ENCODE measurements at places on chromosomes 12 and 14.
A peak's percentile ranks its signal among the peaks of the same experiment; 100 is the strongest.

GRCh38 chr14:76755610-76756370, 5.5 kb upstream of the VASH1 start:
- no peak for DNase-seq

DNA sequence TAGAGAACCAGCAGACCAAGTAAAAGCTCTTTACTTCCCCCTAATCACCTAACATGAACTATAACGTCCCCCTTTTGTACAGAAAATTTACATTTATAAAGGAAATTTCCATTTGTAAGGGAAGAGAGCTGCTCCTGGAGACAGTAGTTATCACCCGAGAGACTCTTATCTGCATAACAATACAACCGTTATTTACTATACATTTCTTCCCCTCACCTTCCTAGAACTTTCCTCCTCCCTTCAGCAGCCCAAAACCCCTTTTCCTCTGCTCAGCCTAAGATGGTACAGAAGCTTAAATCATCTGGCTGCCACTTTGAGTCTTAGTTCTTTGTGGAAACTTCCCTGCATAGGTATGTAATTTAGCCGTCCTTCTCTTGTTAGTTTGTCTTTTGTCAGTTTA, 40.4 kb upstream of the ETV6 start:
- DNase-seq = no peak

- no peak for DNase-seq
Measured at GRCh38 chr12:22577667-22578066, 33.3 kb upstream of the C2CD5 start.

DNA sequence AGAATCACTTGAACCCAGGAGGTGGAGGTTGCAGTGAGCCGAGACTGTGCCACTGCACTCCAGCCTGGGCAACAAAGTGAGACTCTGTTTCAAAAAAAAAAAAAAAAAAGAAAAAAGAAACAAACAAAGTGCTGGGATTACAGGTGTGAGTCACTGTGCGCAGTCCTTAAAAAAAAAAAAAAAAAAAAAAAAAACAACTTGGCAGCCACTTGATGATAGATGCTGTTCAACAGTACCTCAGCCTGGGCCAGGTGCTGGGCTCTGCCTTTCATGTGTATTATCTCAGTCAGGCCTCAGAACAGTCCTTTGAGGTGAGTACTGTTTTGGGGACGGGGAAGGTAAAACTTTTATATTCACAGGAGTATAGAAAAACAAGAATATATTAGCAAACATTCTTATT, 9.6 kb downstream of the ACADS start:
- no peak for DNase-seq

- DNase-seq = no peak
Measured at GRCh38 chr12:69415471-69416275, 54.5 kb upstream of the FRS2 start.

DNA sequence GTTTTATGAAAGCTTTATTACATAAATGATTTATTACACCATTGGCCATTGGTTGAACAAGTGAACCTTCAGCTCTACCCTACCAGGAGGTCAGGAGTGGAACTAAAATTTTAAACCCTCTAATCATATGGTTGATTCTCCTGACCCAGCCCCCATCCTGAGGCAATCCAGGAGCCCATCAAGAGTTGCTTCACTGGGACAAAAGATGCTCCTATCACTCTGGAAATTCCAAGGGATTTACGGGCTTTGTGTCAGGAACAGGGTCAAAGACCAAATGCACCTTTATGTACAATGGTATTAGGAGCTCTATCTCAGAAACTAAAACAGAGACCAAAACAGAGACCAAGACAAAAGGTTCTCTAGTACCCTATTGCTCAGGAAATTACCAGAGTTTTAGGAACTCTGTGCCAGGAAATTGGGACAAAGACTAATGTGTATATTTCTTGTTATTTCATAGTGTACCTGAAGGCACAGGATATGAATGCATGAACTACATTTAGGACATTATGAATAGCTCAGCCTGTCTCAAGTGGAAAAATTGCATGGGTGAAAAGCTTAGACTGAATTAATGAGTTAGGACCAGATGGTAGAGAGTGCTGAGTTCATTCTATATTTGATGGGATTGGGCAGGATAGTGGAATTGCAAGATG, 171.7 kb upstream of the FLRT2 start:
- DNase-seq = no peak

DNA sequence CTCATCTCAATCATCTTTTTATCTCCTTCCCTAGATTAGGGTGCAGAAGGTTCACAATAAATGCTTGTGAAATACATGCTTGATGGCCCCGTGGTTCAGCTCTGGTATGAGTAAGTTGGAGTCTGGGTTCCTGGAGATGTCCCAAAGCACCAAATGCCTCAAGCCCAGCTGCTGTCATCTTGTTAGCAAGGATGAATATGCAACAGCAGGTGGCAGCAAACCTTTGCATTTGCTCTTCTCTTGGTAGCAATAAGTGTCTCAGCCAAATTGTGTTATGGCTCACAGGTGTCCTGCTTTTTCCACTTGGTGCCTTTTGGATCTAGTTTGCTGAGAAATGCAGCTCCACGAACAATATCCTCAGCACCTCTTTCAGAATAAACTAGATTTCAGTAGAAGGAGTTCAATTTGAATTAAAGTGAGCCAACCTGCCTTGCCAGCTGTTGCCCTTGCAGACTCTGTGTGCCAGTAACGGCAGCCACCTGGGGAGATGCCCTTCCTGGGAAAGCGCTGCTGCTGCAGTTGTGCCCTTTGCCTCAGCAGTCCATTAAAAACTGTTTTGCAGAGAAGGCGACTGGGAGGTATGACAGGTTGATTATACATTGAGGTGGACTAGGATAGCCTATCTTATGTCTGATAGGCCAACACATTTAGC, 417.3 kb downstream of the SNAPC1 start:
- DNase-seq = no peak

DNA sequence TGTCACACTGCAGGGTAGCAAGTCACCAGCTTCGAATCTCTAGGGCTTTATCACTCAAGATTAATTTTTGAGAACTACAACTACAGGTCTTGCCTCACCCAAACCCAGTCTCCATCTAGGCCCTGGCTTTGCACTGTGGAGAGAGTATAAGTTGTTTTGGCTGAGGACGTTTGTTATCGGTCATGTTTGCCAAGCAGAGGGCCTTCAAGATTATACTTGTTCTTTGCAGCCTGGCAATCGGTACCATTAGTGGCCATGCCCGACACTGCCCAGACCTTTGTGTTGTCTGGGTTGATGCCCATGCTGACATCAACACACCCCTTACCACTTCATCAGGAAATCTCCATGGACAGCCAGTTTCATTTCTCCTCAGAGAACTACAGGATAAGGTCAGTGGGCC, 25.7 kb downstream of the ARG2 start:
- DNase-seq = no peak

DNA sequence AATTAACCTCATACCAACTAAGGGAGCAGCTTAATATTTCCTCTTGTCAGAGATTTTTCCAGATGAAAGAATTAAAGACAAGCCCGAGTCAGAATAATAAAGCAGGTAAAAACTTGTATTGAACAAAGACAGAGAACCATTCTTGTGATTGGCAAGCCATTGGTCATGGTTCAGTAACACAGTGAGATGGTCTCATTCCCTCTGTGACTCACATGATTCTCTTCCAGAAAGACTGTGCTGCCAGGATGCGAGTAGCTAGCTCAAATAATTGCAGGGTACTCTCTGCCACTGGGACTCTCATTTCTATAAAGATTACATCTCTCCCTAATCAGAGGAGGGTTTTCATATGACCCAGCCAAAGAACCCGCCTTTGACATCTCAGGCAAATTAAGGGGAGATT, 179.4 kb downstream of the PHLDA1 start:
- DNase-seq = no peak

DNA sequence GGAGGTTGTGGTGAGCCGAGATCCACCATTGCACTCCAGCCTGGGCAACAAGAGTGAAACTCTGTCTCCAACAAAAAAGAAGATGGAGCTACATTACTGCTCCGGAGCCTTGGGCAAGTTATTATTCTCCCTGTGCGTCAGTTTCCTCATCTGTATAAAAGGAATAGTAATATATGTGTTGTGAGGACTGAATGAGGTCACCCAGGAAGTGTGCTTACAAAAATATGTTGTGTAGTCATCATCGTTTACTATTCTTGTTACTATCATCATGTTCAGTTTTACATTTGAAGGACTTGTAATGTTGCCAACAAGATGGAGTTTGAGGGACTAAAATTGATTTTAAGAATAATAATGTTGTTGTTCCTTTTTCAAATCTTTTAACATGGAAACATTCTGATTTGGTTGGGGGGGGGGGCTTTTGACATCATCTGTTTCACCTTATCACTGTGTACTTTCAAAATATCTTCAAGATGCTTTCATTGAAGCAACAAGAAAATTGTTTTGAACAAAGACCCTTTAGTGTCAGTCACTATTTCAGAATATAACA, 156.8 kb downstream of the PDE3A start:
- no peak for DNase-seq

DNA sequence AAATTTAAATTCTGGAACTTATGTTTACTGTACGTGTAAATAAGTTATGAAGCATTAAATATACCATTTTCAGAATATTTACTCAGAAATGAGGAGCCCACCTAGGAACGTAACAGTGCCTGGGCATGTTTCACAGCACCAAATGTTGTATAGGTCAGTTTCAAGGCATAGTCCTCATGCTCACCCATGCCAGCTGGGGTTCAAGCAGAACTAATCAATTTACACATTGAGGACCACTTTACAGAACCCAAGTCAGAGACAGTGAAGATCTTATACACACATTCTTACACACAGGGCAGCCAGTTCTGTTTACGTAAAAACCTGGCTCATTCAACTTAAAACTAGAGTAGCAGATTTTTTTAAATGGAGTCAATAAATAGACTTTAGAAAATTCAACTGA, 2.0 kb downstream of the KICS2 start:
- no peak for DNase-seq

DNA sequence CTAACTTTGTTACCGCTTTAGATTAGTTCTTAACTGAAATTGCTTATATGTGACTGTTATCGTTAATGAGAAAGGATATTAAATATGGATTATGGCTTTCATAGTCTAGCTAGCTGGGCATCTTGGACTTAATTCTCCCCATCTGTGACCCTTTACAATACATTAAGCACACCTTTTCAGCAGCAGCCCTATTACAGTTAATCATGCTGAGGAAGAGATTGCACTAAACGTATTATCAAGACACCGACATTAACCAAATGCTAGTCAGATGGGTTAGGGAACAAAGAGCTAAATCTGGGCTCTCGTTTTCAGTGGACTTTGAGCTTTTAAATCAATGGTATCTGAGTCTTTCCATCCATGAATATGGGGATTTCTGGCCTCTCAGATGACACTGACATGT, 447.5 kb upstream of the DCN start:
- DNase-seq = no peak

GRCh38 chr12:28121433-28121832, 68.8 kb upstream of the CCDC91 start:
- no peak for DNase-seq

- peak; percentile 58 for DNase-seq
Measured at GRCh38 chr12:47742253-47742825, 16.3 kb downstream of the RAPGEF3 start.

- DNase-seq = no peak
Measured at GRCh38 chr14:95763875-95764274, 50.0 kb upstream of the TCL1A start.

DNA sequence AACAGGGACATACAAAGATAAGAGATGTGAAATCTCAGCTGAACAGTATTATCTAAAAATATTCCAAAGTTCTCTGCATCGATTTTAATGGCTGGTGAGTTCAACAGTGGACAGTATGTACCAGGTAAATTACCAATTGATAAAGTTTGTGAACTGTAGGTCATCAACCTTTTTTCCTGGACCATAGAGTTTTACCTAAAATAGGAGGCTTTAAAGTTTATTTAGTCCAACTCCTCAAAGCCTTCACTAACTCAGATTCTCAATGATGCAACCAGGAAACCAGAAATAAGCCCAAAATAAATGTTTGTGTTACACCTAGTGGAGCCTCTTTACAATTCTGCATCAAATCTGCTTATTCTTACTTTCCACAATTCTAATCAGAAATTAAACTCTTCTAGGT, 205.8 kb downstream of the ANO6 start:
- no peak for DNase-seq

DNA sequence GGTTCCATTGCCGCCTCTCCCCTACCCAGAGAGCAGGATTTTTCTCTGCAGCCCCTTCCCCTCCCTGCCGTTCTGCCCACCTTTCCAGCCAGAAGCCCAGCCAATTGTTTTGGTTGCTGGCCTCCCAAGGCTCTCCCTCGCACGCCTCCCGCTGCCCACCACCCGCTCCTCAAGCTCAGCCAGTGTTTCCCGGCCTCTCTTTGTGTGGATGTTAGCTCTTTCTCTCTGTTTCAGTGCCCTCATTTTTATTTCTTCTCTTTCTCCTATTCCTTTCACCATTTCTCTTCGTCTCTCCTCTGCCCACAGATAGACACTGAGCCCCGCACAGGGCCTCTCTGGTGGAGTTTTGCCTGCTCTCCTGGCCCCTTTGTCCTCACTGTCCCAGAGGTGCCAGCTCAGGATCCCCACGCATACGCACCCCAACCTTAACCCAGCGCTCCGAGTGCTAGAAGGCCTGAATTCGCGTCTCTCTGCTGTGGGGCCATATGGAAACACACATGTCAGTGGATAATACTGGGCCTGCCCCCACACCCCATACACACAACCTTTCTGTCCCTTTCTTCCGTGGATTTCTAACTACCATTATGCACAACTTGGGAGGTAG, 54.9 kb downstream of the SMUG1 start:
- DNase-seq = no peak

GRCh38 chr14:87888136-87888999, 104.6 kb downstream of the GALC start:
- no peak for DNase-seq

Data from stimulated activated CD8-positive, alpha-beta memory T cell treated with anti-CD3 and anti-CD28 coated beads, Interleukin-4, amount 100 ng/mL, for 1 hour (primary cell).